ENCODE measurements at places on chromosomes 6 and 20. TPM values are rescaled to one million over a fixed set of nuclear protein-coding genes. Genes with fewer than 3 reads are reported as not detected.

The RBM12 gene
- total RNA-seq: 47.0 TPM

GRCh38 chr20:33407251-33407650 is 5.9 kb upstream of the CDK5RAP1 start:
- DNase-seq: no peak

DNA sequence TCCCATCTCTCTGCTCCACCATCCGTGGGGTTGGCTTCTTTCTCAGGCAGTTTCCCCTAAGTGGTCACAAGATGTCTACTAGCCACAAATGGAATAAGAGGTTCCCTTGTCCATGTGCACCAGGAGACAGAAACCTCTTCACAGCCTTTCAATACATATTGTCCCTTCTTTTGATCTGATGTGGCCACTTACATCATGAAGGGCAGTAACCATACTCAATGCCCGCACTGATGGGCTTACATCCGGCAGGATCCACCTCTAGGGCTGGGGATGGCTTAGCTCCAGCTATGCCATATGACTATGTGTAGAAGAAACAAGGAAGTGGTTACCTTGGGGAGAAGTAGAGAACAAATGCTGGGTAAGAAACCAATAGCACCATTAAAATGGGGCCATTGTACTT is 64.4 kb downstream of the PLEKHG1 start:
- DNase-seq: no peak

DNA sequence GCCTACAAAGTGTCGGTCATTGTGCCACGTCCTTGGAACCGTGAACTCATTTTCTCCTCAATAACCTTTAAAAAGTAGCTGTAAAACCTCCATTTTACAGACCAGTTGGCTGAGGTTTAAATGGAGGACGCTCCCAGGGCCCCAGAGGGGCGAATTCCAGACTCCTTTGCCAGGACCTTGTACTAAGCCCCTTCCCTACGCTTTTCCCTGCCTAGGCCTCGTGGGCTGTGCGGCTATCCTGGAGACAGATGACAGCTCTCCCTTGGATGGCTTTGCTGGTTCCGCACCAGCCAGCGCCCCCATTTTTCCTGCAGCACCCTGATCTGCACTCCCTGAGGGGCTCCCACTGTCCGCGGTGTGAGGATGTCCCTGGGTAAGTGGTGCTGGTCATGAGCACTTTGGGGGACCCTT is 12.1 kb upstream of the SNHG17 start:
- DNase-seq: no peak

GRCh38 chr6:26295691-26296555 is 69.1 kb upstream of the BTN3A2 start:
- DNase-seq: no peak
